ENCODE measurements at places on chromosomes 11 and 22.
A peak's percentile ranks its signal among the peaks of the same experiment; 100 is the strongest.

GRCh38 chr11:19379465-19379864, 138.7 kb upstream of the E2F8 start:
- DNase-seq = no peak

GRCh38 chr11:61049063-61049377, 53.3 kb upstream of the CD5 start:
- DNase-seq = no peak

DNA sequence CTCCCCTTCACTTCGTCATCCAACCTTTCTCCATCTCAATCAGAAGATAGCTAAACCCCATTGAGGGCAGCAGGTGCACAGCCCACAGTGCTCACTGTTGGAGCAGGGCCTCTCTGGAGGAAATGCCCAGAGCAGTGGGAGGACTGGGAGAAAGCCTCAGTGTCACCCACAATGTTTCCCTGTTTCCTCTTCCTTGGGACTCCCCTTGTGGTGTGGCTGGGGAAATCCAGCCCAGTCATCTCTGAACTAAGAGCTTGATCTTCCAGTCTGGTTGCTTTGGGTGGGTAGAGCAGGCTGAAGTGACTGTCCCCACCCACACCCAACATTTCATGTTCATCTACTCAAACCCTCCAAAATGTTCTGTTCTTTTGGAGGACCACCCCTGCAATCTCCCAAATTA, 29.8 kb upstream of the EED start:
- DNase-seq = no peak

DNA sequence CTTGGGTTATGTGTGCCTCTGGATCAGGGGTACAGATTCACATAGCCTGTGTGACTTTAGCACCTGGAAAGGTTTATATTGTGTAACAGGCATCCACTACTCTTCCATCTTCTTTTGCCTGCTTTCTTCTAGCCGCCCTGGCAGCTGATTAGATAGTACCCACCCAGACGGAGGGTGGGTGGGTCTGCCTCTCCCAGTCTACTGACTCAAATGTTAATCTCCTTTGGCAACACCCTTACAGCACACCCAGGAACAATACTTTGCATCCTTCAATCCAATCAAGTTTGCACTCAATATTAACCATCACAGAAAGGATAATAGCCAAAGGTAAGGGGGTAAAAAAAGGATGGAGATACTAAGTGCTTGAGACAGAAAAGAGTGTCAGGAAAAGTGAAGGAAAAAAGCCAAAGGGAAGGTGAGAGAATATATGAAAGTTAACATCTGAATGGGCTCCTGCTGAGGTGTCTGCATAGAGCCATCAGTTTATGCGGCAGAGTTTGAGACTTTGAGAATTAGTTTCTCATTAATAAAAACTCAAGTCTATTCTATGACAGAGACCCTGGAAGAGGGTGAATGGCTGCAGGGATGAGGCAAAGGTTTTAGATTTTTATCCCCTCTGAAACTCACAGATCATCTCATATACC, 2.6 kb upstream of the OR51B6 start:
- no peak for DNase-seq

- no peak for DNase-seq
Measured at GRCh38 chr22:29209624-29209929, 3.9 kb downstream of the EMID1 start.

DNA sequence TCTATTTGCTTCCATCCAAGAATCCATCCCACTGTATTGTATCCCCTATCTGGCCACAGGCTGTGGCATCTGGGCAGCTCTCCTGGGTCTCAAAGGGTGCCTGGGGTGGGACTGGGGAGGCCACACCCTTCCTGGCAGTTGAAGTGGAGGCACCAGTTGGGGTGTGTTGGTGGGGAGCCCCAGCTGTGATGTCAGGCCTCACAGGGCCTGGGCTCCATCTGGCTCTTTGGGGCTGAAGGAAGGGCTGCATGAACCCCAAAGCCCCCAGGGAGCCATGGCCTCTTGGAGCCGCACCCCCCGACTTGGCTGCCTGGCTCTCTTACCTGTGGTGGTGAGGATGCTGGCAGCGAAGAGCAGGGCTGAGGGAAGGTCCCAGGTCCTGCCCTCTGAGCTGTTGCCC, 469 bp downstream of the KCNK7 start:
- no peak for DNase-seq

- no peak for DNase-seq
Measured at GRCh38 chr22:31945971-31946680, 1.8 kb downstream of the YWHAH start.

- DNase-seq = no peak
Measured at GRCh38 chr22:45058622-45058912, 48.8 kb upstream of the PHF21B start.

GRCh38 chr11:129701706-129702105, 113.9 kb upstream of the TMEM45B start:
- no peak for DNase-seq

DNA sequence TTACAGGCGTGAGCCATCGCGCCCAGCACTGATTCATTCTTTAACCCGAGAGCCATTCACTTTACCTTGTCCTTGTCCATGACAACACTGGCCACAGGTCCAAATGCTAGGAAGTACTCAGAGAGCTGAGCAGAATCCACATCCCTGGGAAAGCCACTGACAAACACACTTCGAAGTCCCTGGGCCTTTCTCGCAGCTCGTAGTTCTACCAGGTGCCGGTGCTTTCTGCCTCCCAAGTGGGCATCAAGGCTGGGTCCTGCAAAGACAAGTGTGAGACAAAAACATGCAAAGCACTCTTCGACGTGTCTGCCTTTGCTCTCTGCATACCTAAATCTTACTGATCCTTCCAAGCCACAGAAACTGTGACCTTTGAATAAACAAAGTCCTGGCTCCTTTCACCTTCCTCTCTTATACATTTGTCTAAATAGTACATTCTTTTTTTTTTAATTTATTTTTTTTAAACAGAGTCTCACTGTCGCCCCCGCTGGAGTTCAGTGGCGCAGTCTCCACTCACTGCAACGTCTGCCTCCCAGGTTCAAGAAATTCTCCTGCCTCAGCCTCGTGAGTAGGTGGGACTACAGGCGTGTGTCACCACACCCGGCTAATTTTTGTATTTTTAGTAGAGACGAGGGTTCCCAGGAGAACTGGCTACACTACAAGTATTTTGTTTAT, 2.2 kb downstream of the TUT1 start:
- DNase-seq = no peak

DNA sequence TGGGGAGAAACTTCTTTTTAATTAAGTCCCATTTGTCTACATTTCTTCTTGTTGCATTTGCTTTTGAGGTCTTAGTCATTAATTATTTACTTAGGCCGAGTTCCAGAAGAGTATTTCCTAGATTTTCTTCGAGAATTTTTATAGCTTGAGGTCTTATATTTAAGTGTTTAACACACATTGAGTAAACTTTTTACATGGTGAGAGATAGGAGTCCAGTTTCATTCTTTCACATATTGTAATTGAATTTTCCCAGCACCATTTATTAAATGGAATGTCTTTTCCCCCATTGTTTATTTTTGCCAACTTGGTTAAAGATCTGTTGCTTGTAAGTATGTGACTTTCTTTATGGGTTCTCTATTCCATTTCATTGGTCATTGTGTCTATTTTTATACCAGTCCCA, 1344.0 kb upstream of the RAG2 start:
- no peak for DNase-seq

GRCh38 chr11:64809781-64810241, 540 bp downstream of the MEN1 start:
- DNase-seq = no peak

GRCh38 chr22:26713823-26714449, 56.5 kb downstream of the MIAT start:
- peak; percentile 83 for DNase-seq

DNA sequence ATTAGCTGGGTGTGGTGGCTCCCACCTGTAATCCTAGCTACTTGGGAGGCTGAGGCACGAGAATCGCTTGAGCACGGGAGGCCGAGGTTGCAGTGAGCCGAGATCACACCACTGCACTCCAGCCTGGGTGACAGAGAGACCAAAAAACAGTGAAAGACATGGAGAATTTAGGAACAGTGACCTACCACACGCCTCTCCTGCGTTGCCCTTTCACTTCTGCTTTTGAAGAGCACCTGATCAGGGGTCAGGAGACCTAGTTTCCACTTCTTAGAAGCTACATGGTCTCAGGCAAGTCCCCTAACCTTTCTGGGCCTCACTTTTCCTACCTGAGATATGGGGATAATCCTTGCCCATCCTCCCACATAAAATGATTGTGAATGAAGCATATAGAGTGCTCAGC, 12.2 kb downstream of the SLC35C1 start:
- DNase-seq = no peak

DNA sequence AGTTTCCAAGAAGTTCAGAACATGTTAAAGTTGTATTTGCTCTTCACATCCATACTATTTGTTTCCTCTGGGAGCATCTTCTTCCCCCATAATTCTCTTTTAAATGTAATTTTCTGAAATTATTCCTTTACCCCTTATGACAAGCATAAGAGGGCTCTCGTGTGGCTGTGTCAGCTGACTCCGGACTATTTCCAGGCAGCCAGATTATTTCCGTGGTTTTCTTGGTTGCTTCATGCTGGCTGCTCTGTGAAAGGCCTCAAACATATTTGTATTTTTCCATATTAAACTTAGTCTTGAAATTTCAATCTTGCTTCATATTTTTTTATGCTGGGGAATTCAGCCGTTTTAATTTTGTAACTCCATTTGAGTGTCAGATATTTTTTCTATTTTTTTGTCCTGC, 2.8 kb upstream of the MMP1 start:
- no peak for DNase-seq

DNA sequence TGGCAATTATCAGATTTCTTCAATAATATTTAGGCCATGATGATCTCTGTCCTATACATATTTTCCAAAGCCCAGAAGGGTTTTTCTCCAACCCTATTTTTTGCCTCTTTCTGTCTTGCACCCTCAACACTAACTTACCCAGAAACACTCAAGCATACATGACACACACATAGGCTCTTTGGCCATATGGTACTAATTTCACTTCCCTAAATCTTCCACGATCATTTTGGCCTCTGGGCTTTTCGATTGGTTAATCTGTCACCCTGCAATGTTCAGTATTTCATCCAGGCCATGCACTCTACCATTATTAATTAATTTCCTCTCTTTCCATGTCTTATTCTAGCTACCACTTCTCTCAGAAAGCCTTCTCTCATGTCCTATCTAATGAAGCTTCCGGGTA, 59.8 kb downstream of the LUZP2 start:
- no peak for DNase-seq

DNA sequence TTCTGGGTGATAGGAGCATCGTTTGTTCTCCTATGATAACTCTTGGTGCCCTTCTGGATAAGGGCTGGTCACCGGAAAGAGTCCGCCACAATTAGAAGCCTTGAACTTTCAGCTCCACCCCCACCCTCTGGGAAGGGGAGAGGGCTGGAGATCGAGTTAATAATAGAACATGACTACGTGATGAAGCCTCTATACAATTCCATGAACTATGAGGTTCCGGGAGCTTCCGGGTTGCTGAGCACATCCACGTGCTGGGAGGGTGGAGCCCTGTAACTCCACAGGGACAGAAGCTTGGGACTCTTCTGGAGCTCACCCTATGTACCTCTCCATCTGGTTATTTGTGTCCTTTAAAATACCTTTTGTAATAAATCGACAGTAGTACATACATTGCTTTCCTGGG, 40.3 kb downstream of the ARHGAP42 start:
- no peak for DNase-seq

GRCh38 chr11:5992604-5993251, 5.9 kb upstream of the OR52L1 start:
- no peak for DNase-seq

GRCh38 chr11:107666911-107667613, 44.8 kb downstream of the SLN start:
- DNase-seq = no peak

DNA sequence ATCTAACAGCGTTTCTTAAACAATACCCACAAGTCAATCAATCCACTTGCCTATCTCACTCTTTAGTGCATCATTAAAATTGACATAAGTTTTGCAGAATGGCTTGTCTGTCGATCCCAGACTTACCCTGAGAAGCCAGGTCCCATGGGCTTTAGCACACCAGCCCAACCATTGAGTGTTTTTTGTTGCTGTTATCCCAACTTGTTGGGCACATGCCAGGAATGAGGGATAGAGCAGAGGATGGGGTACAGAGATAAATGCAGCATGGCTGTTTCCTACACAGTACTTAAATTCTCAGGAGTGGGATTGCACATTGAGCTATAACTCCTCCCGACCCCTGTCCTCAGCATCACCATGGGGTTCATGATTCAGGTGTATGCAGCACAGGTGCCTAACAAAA, 64.2 kb upstream of the RASSF10 start:
- DNase-seq = no peak

- DNase-seq = no peak
Measured at GRCh38 chr22:36822581-36822980, 5.7 kb upstream of the PVALB start.

- DNase-seq = no peak
Measured at GRCh38 chr11:75403983-75404658, 4.8 kb downstream of the RPS3 start.

DNA sequence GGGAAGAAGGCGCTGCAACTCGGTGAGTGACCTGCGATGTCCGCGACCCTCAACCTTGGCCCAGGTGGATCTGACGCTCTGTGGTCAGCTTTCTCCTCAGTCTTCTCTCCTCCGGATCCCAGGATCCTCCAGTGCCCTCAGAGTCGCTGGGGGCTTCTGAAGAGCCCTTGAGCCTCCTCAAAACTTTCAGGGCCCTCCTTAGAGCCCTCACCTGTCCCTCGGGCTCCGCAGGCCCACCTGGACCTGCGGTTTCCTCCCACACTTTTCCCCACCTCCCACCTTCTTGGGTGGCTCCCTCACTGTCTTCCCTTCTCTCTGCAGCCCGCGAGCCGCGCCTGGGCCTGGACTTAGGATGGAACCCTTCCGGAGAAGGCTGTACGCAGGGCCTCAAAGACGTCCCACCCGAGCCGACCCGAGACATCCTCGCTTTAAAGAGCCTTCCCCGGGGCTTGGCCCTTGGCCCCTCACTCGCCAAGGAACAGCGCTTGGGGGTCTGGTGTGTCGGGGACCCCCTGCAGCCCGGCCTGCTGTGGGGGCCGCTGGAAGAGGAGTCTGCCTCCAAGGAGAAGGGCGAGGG, 335 bp downstream of the ZNF408 start:
- no peak for DNase-seq

GRCh38 chr22:41620589-41621098, at the start of gene DESI1:
Gene DESI1, minus strand, starts transcription at chr22:41621043. Its CDS starts 204 bp downstream, at chr22:41620839.
- no peak for DNase-seq

DNA sequence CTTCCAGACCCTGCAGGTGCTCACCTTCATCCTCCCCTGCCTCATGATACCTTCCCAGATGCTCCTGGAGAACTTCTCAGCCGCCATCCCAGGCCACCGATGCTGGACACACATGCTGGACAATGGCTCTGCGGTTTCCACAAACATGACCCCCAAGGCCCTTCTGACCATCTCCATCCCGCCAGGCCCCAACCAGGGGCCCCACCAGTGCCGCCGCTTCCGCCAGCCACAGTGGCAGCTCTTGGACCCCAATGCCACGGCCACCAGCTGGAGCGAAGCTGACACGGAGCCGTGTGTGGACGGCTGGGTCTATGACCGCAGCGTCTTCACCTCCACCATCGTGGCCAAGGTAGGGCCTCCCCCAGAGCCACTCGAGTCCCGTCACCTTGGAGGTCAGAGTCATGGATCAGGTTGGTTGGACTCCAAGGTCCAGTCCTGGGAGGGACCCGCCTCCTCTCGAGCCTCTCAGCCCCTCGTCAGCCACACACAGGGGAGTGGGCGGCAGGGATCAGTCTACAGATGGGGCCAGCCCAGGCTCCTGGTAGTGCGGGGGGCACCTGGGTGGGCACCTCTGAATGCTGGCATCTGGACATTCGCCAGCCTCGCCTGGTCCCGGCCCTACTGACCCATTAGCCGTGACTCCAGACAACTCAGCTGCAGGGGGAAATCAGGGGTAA, 34.8 kb upstream of the SLC22A12 start:
- no peak for DNase-seq

- DNase-seq = no peak
Measured at GRCh38 chr11:73047773-73048371, 94.2 kb downstream of the FCHSD2 start.

Measured in fibroblast of skin of left biceps (primary cell).